ENCODE measurements at places on chromosomes 5 and 9. TPM values are rescaled to one million over a fixed set of nuclear protein-coding genes. Genes with fewer than 3 reads are reported as not detected.
A peak's percentile ranks its signal among the peaks of the same experiment; 100 is the strongest.

- no peak for DNase-seq
Measured at GRCh38 chr9:38761999-38762398, 42.1 kb upstream of the FAM240B start.

DNA sequence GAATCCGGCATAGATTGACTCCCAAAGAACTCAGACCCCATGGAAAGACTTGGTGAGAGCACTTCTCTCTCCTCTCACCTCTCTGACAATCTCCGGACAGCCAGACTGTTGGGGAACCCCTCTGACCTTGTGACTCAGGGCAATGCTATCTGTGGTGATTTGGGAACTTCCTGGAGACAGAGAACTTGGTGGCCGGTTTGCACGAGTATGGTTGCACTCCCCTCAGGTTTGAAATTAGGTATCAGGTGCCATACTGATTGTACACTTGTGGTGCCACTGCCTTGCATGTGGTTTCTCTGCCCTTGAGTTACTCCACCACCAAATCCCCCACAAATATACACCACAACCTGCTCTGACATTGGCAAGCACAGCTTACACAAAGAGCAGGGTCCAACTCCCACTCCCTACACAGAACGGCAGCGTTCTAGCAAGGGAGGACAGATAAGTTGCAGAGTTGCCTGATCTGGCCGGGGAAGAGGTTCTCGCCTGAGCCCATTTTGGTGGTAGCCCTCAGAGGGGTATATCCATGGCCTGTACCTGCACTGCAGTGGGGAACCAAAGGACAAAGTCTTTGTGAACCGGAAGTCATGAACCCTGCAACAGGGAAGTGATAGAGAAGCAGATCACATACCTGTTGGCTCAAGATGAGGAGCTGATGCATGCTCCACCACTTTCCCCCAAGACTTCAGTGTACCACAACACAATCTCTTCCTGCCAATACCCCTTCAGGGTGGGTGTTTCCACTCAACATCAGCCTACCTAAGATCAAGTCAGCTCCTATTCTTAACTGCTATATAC, 255.1 kb downstream of the MCTP1 start:
- DNase-seq: no peak

GRCh38 chr5:58090704-58091103, 369.2 kb downstream of the PLK2 start:
- no peak for DNase-seq

- DNase-seq: no peak
Measured at GRCh38 chr5:43412644-43413043, 453 bp upstream of the CCL28 start.

DNA sequence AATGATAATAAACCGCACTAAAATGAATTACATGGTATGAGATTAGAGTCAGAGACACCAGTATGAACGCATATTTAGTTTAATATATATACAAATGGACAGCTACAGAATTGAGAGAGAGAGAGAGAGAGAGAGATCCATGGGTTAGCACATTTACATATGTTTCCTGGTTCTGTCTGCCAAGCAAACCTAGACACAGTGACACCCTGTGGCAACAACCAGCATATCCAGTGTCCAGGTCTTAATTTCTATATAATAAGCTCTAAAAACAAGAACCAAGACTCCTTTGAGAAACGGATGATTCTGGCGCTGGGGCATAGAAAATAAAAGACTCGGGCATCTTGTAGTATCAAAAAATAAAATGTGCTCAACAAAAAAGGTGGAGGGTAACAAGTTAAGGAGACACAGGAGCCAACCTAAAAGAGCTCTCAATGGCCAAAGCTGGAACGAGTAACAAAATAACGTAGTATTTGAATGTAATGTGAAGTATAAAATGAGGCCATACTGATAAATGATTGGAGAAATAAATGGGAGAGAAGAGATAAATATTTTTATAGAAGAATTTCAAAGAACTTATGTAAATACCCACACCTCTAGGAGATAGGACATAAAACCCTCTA, 84.5 kb downstream of the RFX3 start:
- DNase-seq: no peak

DNA sequence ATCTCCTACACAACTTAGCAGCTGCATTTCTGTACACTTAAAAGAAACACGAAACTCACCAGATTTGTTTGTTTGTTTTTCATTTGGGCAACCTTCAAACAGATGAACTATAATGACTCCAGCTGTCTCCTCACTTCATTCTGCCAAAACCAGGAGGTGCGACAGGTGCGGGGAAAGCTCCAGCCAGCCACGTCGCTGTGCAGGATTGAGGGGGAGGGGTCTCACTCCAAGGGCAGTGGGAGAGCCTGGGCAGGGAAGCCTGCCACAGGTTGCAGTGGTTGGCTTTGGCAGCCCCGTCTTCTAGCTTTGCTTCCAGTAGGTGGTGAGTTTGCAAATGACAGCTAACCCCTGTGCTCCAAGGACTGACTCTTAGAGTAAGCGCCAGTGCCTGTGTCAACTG, 215.8 kb downstream of the CEMIP2 start:
- no peak for DNase-seq

- DNase-seq: peak; percentile 76
Measured at GRCh38 chr5:81506900-81507588, 113.1 kb upstream of the ACOT12 start.

- no peak for DNase-seq
Measured at GRCh38 chr9:126957687-126958053, 43.1 kb downstream of the RALGPS1 start.

GRCh38 chr5:136133222-136133921, 727 bp downstream of the SMAD5 start:
- DNase-seq: peak; percentile 78

- no peak for DNase-seq
Measured at GRCh38 chr9:90432951-90433350, 209.7 kb downstream of the DIRAS2 start.

DNA sequence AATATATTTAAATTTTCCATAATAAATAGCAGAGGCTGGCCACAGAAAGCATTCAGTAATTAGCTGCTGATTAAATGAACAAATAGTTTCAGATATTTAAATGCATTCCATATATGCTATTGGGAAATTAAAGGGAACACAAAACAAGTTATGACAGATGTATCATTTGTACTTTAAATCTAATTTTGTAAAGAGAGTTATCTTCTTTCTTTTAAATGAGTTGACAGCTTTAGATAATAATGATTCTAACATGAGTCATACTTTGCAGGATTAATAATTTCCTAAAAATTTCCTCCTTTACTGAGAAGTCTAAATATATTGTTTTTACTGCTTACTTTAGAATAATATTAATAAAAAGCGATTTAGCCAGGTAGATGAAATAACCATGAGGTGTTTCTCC, 320.1 kb downstream of the ADAMTS6 start:
- DNase-seq: no peak

DNA sequence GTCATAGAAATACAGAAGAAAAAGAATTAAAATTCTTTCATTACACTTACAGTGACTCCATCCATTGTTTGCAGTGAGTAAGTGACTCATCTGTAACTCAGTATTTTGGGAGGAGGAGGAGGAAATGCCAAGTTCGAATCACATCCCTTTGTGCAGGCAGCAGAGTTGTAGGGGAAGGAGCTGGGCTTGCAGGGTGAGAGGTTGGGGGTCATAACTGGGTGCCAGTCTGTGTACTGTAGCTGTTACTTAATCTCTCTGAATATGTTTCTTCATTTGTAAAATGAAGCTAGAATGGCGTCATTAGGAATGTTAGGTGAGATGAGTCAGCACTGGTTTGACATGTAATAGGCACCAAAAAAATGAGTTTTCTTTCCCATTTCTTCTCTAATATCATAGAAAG, 235.7 kb upstream of the ADAMTSL1 start:
- DNase-seq: no peak

- no peak for DNase-seq
Measured at GRCh38 chr9:27471789-27472188, 52.3 kb upstream of the IFNK start.

DNA sequence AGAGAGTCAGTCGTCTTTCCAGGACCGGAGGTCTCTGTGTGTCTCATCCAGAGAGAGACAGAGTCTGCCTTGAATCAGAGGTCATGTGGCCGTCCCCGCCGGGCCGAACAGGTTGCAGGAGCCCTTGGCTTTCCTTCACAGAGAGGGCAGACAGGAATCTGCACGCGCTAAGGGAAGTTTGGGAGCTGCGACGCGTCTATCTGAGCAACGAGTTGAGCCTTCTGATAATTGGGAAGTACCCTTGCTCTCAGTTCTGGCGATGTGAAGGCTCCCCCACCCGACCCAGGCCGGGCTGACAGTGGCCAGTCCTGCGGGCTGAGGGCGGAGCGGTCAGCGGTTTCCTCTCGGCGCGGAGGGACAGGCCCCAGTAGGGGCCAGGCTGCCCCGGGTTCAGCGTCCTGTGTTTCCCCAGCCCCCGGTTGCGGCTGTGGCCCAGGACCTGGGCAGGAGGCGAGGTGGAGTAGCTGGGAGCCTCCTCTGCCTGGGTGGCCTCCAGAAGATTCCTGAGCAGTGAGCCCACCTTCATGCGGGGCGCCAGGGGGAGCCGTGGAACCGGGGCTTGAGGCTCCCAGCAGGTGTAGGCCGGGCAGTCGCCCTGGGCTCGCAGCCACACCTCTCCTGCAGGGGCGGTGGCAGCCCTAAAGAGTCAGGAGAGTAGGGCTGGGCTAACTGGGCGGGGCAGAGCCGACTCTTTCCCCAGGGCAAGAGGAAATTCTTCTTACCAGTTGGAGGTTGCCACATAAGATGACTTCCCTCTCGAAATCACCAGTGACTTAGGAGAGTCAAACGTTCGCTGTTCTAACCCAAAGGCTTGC, 13.9 kb downstream of the NR2F1 start:
- no peak for DNase-seq

- no peak for DNase-seq
Measured at GRCh38 chr5:171264843-171265242, 44.2 kb upstream of the TLX3 start.

GRCh38 chr5:137560420-137560819, 61.3 kb upstream of the SPOCK1 start:
- no peak for DNase-seq

GRCh38 chr9:95952471-95952870, 77.0 kb downstream of the ERCC6L2 start:
- no peak for DNase-seq

DNA sequence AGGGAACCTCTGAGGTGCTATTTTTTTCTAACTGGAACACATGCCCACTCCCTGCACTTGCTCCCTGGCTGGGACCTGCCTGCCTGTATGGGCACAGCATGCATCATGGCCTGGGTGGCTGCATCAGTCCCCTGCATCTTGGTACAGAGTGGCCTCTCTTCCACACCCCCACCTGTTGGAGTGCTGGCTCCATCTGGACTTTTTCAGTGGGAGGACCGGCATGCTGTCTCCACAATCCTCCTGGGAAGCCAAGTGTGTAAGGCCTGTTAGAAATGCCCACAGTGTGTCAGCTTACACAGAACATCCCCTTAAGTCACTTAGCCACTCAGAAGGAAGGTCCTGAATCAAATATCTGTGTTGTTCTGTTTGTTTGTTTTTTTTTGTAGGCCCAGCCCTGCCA, 102.9 kb downstream of the MARCHF3 start:
- no peak for DNase-seq

DNA sequence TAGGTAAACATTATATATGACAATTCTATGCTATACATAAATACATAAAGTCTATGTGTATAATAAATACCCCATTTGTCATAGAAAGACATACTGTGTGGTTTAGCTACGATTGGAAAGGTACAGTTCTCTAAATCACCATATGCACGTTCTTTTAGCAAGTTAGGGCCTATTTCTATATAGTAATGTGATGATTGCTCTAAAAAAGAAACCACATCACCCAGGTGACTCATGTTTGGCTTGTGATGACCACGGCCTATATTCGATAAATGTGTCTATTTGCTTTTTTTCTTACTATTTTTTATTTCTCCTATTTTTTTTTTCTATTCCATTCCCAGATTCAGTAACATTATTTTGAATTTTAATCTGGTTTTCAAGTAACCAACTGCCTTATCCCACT, 34.7 kb downstream of the RETREG1 start:
- DNase-seq: no peak

GRCh38 chr5:164119806-164120447, 614.5 kb downstream of the MAT2B start:
- DNase-seq: no peak

DNA sequence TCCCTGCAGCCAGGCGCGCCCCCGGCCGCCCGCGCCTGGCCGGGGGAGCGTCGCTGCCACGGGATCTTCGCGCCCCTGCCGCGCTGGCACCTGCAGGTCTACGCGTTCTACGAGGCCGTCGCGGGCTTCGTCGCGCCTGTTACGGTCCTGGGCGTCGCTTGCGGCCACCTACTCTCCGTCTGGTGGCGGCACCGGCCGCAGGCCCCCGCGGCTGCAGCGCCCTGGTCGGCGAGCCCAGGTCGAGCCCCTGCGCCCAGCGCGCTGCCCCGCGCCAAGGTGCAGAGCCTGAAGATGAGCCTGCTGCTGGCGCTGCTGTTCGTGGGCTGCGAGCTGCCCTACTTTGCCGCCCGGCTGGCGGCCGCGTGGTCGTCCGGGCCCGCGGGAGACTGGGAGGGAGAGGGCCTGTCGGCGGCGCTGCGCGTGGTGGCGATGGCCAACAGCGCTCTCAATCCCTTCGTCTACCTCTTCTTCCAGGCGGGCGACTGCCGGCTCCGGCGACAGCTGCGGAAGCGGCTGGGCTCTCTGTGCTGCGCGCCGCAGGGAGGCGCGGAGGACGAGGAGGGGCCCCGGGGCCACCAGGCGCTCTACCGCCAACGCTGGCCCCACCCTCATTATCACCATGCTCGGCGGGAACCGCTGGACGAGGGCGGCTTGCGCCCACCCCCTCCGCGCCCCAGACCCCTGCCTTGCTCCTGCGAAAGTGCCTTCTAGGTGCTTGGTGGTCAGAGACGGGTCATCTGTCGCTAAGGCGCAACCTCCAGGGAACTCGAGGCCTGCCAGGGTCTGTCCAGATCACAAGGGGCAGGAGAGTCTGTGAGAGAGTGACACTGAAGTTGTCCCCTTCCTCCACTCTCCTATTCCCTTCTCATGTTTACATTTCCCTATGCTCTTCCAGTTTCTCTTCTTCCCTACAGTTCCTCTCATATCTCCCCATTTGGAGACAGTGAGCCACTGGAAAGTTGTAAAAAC, 1.3 kb downstream of the GPR150 start:
- no peak for DNase-seq

GRCh38 chr9:114954956-114955582, 24.7 kb upstream of the TNFSF8 start:
- DNase-seq: no peak

GRCh38 chr9:16870596-16871335, at the start of gene BNC2:
Gene BNC2, minus strand, starts transcription at chr9:16870670. Its CDS starts 22 bp downstream, at chr9:16870648.
- DNase-seq: peak; percentile 86

Gene KIF3A
- 15.8 TPM for total RNA-seq

Gene GFRA3
- total RNA-seq: 0.81 TPM

Gene SMIM15
- 35.0 TPM for total RNA-seq

Gene GPR151
- not detected for total RNA-seq

Gene FOXD4L4
- total RNA-seq: not detected

Gene FAM221B
- total RNA-seq: not detected

Gene ANAPC2
- total RNA-seq: 23.2 TPM

Gene SERF1A
- total RNA-seq: 29.0 TPM

Gene PHAX
- total RNA-seq: 53.0 TPM

Gene TICAM2
- 0.99 TPM for total RNA-seq

Gene GPR150
- not detected for total RNA-seq

Gene GABRP
- total RNA-seq: not detected

Gene AFAP1L1
- 5.6 TPM for total RNA-seq

Gene OR1Q1
- total RNA-seq: not detected

Gene FAM169A
- 1.8 TPM for total RNA-seq

Gene PCDHB13
- total RNA-seq: 3.3 TPM
